ENCODE measurements at places on chromosomes 4 and X. TPM values are rescaled to one million over a fixed set of nuclear protein-coding genes. Genes with fewer than 3 reads are reported as not detected.

- ATAC-seq = no peak
Observed at GRCh38 chr4:23972187-23972586, 82.3 kb upstream of the PPARGC1A start.

DNA sequence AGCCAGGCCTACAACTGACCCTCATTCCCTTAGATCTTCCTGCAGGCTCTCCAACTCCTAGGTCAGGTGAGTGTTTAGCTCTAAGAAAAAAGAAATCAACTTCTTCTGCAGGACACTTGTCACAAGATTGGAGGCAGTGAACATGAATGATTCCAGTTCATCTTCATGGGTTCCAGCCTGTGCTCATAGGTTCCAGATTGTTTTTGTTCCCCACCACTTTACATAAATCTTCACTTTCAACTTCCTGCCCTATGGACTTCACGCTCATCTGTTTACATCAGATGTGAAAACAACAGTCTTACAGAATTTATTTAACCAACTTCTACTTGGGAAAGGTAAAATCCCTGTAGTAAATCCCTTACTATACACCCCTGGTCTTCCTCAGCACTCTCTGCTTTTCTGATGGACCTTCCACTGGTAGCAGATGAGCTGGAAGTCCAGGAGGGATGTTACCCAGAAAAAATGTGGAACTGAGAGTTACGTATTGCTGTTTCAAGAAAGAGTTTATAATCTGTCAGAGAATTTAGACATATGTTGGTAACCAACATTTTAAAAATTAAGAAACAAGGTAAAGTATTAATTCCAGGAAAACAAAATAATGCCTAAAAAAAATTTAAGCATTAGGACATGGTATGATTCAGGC lies 62.4 kb downstream of the ANAPC10 start:
- ATAC-seq = no peak

Gene ATOH1
- total RNA-seq = not detected

Gene ARHGAP36
- 0.69 TPM for total RNA-seq

DNA sequence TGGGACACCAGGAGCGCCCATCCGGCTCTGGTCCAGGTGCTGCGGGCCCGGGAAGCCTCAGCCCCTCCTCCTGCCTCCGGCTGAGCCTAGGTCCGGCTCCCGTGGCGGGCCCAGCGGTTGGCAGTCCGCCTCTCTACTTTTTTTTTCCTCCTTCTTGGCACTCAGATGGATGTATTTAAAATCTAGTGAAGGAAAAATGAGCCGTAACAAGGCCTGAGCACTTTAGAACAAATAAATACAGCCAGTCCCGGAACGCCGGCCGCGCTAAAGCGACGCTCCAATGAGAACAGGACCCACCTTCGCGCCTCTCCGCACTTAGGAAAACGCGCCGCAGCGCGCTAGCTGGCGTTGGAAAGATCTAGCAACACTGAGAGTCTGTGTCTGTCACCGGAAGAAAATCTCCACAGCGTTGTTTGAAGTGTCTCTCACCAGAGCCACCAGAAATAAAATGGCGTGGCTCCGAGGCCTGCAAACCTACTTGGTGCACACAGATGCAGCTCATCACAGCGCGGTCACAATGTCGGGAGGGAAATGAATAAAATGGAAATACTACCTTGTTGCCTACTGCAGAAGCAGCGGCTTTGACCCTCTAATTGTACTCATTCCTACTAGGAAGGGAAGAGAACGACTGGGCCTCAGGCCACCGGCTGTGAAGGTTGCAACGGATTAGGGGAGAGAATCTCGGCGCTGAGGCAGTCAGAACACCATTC lies 4.7 kb downstream of the NEUROG2 start:
- peak; percentile 22 for ATAC-seq

DNA sequence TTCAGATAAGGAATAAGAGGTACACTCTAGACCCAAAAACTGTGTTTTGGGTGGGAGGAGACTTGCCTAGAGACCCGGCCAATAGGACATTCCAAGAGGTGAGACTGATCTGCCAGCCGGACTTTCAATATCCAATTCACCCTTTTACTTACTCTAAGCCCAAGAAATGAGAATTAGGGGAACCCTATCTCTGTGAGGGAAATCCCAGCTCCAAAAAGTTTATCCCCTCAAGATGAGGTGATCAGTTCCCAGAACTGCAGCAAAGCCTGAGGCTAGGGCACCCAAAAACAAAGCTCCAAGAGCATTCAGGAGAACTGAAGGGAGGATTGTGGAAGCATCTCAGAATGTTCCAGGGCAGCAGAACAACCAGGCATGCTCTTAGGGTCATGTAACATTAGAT lies 251.7 kb downstream of the PTTG2 start:
- ATAC-seq = no peak

GRCh38 chr4:11769434-11769833 lies 340.7 kb upstream of the HS3ST1 start:
- ATAC-seq = no peak

- ATAC-seq = no peak
Observed at GRCh38 chr4:37453999-37454800, 209.7 kb downstream of the NWD2 start.

Gene GPR119
- not detected for total RNA-seq

GRCh38 chr4:168585168-168586091 lies 88.6 kb downstream of the PALLD start:
- peak; percentile 87 for ATAC-seq

DNA sequence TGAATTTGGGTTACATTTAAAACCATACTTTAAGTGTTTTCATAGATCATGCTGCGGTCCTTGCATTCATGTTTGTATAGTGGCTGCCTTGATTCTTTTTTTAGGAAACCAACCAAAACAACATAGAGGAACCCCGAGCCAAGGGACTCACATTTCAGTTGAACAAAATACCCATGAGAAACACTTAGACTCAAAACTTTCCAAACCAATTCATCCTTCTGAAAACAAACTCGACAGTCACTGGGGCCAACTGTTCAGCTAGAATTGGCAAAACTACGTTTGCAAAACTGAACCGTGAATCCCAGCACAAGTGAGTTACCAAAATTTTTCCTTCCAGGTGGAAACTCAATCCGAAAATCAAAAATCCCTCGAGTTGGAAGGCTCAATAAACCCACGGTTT lies 1.4 kb downstream of the ADGRA3 start:
- ATAC-seq = no peak

Gene SMAD1
- 9.9 TPM for total RNA-seq

Gene TLR7
- not detected for total RNA-seq

Gene USP17L25
- not detected for total RNA-seq

Gene NALF2
- total RNA-seq = 0.36 TPM

Gene XKRX
- 0.16 TPM for total RNA-seq

Gene CT45A2
- not detected for total RNA-seq

GRCh38 chr4:34148322-34148908 lies 2095.9 kb downstream of the ARAP2 start:
- ATAC-seq = no peak
